DMS 273 treated with DMSO at 0.1 percent for 48 hours (cell line): ENCODE measurements at places on chromosomes 2 and 18.

GRCh38 chr2:153871231-153872221, at the start of gene GALNT13:
Gene GALNT13, plus strand, starts transcription at chr2:153871922.
- peak; percentile 86 for DNase-seq

GRCh38 chr2:227908266-227909054, 37.0 kb downstream of the DAW1 start:
- DNase-seq, result no peak

DNA sequence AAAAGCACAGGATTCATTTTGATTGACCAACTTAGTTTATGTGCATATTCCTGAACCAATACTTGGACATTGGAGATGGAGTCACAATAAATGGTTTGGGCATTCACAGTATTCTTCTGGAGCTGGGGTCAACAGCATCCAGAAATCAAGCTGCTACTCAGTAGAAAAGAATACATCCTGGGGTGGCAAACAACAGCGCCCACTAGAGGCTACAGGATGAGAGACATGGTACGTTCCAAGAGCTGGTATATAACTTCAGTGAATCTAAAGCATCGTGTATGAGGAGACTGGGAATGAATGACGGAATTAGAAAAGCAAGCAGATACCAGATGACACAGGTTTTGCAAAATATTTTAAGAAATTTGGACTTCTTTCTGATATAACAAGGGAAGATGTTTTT, 142.9 kb upstream of the FIGN start:
- DNase-seq, result no peak

DNA sequence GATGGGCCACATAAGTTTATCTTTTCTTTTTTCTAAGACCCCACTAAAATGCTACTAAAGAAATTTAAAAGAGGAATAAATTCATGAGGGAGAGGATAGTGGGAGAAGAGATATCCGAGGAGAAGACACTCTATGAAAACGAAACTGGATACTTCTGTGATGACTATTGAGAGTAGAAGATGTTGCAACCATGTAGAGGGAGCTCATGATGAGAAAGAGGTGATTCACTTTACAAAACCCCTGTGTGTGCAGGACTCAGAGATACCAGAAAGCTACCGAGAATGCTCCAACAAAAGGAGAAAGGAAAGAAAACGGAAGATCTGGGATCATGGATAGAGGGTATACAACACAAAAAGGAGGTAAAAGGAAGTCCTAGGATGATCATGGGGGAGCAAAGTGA, 34.9 kb downstream of the SLC38A11 start:
- no peak for DNase-seq

- no peak for DNase-seq
Measured at GRCh38 chr2:68516051-68516955, 48.9 kb downstream of the APLF start.

GRCh38 chr2:182642328-182642727, 73.7 kb upstream of the DNAJC10 start:
- DNase-seq, result peak; percentile 73

DNA sequence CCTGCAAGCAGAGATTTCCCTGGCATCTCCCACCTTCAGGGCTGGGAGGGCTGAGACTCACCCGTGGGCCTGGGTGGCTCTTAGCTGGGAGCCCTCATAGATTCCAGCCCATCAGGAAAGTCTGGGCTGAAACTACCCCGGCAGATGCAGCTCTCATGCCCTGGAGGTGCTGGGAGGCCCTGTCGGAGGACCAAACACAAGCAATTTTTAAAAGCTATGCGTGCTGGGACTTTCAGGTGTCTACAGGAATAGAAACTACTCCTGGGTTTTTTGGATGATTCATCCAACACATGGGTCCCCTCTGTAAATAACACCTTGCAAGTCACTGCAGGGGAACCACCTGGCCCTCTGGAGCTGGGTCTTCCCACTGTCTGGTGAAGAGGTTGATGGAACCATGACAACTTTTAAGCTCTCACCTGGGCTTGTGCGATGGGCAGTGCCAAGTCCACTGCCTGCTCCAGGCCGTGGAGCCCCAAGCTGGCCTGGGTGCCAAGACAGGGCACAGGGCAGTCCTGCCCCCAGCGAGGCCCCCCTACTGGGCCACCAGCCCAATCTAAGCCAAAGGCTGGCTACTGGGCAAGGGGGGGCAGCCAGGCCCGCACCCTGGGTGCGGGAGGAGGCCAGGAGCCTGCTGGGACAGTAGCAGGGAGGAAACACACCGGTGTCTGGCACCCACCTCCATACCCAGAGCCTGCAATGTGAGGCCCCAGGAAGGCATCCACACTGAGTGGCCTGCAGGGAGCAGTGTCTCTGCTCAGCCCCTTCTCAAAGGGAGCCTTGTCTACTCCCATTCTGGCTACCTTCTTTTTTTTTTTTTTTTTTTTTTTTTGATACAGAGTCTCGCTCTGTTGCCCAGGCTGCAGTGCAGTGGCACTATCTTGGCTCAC, 1.1 kb upstream of the GPR55 start:
- DNase-seq, result no peak

DNA sequence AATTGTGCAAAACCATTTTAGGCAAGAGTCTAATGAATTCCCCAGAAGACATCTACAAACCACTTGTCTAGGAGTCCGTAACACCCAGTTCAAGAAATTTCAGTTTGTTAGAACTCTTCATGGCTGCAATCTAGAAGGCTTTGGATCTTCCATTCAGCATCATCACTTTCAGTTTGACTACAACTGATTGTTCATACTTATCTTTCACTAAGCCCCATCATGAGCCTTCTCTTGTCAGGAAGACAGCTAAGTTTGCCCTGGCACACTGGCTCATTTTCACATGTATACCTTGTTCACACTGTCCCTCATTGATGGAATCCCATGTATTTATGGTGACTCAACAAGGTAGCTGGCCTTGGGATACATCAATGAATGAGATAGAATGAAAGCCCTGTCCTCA, 898.4 kb upstream of the CELF4 start:
- DNase-seq, result no peak

GRCh38 chr2:226080334-226080733, 680.8 kb downstream of the NYAP2 start:
- no peak for DNase-seq

- no peak for DNase-seq
Measured at GRCh38 chr2:25215948-25216679, 47.7 kb upstream of the POMC start.

DNA sequence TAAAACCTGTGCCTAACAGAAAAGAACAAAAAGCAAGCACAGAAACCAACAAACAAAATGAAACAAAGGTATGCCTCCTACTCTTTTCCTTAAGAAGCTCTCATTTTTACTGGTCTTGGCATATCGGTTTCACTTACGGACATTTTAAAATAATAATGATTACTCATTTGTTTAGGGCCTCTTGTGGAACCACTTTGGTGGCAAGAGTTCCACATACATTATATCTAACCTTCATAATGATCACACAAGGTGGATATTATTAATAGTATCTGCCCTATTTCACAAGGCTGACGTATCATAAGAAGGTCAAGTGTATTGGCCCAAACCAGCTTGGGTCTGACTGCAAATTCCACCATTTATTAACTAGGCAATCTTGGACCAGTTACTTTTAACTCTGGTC, 304.7 kb downstream of the TCF4 start:
- no peak for DNase-seq

- no peak for DNase-seq
Measured at GRCh38 chr2:134479696-134480330, 225.9 kb downstream of the MGAT5 start.

- no peak for DNase-seq
Measured at GRCh38 chr2:32250290-32250689, 14.4 kb downstream of the NLRC4 start.

- DNase-seq, result no peak
Measured at GRCh38 chr18:59707306-59707705, 10.1 kb upstream of the CCBE1 start.

DNA sequence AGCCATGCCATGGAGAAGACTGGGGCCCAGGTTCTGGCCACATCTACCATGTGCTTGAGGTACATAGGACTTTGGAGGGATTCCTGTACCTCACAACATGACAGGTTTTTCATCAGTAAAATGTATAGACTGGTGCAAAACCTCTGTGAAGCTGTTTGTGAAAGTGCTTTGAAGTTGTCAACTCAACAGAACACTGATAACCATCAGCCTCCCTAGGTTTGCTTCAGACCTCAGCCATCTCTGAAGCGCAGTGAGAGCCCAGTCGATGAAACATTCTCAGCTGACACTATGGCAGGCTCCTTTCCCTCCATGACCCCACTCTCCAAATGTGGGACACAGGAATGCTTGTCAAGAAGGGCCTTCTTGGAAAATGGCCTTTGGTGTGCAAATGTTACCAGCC, 38.6 kb downstream of the STK25 start:
- DNase-seq, result no peak

DNA sequence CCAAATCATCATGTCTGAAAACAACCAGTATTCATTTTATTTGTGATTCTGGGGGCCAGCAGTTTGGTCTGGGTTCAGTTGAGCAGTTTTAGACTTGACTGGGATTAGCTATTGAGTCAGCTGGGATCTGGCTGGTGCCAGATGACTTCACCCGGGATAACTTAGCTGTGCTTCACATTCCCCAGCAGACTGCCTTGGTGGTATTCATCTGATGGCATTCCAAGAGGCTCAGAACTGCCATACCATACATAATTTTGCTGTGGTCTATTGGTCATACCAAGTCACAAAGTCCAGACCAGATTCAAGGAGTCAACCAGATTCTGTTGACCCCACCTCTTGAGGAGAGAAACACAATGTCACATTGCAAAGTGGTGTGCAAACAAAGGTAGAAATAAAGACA, 7.8 kb upstream of the FSHR start:
- no peak for DNase-seq

DNA sequence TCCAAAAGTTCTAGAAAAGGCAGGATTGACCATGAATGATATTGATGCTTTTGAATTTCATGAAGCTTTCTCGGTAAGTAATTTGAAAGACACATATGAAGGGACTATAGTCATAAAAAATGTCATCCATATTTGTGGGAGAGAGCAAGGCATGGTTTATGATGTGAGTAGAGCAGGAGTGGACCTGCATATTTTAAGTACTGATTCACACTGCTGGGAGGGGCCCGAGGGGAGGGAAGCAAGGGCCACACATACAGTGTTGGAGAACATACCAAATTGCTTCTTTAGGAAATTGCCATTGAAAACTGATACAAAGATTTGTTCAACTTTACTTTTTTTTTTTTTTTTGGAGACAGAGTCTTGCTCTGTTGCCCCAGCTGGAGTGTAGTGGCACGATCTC, 39.4 kb downstream of the HADHB start:
- DNase-seq, result no peak

DNA sequence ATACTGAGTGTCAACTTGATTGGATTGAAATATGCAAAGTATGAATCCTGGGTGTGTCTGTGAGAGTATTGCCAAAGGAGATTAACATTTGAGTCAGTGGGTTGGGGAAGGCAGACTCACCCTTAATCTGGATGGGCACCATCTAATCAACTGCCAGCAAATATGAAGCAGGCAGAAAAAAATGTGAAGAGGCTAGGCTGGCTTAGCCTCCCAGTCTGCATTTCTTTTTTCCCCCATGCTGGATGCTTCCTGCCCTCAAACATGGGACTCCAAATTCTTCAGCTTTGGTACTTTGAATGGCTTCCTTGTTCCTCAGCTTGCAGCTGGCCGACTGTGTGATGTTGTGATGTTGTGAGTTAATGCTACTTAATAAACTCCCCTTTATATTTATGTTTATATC, 577.4 kb downstream of the CPS1 start:
- no peak for DNase-seq

DNA sequence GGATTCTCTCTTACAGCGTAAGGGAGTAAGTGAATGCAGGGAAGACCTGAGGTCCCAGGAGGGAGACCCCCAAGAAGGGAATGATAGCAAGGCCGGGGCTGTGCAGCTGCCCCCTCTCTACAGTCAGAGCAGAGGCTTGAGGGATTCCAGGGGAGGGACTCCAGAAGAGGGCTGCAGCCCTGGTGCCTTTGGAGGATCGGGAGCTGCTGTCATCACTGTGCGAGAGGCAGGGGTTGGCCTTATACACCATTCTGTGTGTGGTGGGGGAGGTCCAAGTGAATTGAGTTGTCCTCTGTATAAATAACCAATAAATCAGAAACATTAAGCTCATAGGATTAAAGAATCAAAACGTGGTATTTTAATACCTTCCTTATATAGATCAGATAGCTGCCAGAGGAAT, 114.9 kb downstream of the GLI2 start:
- DNase-seq, result no peak

GRCh38 chr2:26632624-26633185, 8.5 kb downstream of the CIB4 start:
- no peak for DNase-seq

- no peak for DNase-seq
Measured at GRCh38 chr18:61549889-61550288, 216.7 kb downstream of the CDH20 start.

DNA sequence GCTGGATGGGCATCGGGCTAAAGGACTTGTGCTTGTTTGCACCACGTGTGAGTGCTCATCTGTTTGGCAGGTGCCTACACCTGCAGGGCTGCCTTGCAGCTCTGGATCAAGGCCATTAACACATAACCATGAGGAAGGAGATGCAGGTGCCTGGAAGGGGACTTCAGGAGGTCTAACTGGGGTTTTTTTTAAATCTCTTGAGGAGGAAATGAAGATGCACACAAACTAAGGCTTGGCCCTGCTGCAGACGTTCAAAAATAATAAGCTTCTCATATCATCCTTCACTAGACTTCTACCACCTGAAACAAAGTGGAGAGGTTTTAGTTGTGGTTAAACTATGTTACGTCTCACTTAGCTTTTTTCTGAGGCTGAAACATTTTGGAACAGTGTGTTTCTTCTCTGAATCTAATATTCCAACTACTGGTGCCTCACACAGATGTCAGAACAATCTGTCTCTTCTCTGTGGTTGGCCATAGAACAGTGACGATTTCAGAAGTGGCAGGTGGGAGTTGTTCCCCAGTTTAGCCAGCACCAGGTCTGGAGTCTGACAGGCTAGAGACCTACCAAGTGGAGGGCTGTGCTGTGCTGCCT, 36.5 kb downstream of the BCL2L11 start:
- no peak for DNase-seq

- no peak for DNase-seq
Measured at GRCh38 chr2:137178951-137179377, 413.6 kb downstream of the THSD7B start.

- DNase-seq, result no peak
Measured at GRCh38 chr2:23905155-23905554, 21.8 kb downstream of the ATAD2B start.
